ENCODE measurements at places on chromosomes 1 and 21.

DNA sequence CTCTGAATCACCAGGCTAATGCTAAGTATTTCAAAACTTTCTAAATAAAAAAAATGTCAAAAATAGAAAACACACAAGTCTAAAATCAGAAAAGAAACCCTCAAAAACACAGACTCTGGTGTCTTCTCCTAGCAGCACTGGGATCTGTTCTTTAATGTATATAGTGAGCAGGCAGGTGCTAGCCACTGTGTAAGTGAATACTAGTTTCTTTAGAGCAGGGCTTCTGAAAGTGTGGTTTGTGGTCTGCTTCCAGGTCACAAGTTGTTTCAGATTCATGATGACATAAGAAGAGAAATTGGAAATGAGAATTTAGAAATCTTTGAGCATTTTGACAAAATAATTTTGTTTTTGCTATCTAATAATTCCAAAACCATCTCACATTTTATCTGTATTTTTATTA is 763.1 kb downstream of the USP25 start:
- no peak for DNase-seq

GRCh38 chr1:107003972-107004371 is 52.5 kb upstream of the PRMT6 start:
- DNase-seq, result no peak

DNA sequence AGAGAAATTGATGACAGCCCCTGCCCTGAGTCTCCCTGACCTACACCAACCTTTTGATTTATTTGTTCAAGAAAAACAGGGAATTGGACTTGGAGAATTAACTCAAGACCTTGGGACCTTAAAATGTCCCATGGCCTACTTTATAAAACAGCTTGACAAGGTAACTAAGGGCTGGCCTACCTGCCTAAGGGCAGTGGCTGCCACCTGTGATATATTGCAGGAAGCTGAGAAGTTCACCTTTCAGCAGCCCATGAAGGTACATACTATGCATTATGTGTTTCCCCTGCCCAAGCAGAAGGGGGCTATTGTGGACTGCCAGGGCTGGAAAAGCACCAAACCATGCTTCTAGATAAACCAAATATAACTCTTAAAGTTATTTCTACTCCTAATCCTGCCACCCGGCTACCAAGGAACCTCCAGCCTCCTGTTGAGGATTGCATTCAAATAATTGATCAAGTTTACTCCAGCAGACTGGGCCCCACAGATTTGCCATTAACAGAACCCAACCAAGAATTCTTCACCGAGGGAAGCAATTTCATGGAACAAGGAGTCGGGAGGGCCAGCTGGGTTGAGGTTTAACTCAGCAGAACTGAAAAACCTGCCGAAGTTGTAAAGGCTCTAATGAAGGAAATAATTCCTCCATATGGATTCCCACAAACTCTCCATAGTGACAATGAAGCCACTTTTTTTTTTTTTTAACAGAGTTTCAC is 28.2 kb downstream of the LACTBL1 start:
- no peak for DNase-seq

DNA sequence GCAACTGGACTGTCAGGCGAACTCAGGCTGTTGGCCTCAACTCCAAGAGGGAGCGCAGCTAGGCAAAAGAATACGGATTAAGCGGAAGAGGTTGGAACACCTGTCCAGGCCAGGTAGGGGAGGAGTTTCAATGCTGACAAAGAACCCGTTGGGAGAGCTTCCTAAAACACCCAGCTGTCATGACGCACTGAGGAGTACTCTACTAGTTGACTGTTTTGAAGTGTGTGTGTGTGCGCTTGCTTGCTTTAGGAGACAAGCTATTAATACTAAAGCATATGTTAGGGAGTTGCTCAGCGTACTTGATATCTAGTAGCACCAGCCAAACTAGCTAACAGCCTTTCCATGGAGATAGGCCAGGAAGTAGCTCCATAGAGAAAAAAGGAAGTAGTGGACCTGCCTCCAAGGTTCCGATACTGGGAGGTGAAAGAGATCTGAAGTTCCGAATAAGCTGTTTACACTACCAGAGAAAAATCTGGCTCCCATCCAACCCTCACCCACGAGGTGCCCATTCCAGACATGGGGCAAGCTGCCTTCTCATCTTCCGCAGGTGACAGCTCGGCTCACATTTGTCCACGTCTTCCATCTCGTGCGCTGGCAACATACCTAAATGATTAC is 974 bp upstream of the FNBP1L start:
- no peak for DNase-seq

- no peak for DNase-seq
Observed at GRCh38 chr1:26556111-26556510, 26.6 kb downstream of the RPS6KA1 start.
